ENCODE measurements at places on chromosomes 5 and 9.

DNA sequence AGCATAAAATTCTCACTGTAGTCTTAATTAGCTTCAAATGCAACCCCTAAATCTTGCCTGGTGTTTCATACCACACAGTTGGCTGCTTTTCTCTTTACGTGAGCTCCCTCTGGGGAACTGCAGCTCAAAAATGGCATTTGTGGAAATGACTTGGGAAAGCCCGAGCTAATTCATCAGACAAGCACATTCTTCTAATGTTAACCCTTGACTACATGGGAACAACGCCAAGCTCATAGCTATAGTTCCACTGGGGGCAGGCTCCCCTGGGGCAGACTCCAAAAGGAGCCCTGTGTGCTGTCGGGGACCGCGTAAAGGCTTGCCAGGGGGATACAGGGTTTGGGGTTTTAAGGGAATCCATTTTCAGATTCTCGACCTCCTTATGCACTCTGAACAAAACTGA is 301.4 kb upstream of the DAP start:
- no peak for DNase-seq

DNA sequence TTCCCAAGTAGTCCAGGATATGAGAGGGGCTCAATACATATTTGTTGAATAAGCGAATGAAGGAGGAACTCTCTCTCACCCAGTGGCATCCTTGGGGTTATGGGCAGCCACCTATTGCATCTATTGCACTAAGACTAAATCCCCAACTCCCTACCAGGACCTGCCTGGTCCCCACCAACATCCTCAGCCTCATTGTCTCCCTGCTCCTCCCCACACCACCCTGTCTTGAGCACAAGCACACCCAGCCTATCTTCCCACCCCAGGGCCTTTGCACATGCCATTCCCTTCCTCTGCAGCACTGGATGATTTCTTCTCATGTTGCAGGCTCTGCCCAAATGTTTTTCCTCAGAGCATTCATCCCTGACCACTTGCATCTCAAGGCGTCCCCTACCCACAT is 133.8 kb downstream of the BARX1 start:
- DNase-seq: no peak

DNA sequence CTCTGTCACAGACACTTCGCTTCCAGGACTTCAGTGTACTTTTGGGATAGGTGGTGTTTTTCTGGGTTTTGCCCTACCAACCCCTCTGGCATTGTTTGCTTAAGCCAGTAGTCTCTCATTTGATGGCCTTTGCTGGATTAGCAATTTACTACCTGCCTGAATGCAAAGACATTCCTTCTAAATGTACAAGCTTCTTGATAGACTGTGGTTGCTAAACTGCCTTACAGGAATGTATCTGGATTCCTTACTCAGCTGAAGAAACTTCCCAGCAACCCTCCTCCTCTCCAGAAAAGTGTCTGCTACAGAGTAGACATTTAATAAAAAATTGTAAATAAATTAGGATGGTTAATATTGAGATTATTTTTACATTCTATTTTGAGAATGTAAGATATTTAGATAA is 1916.7 kb downstream of the EFNA5 start:
- DNase-seq: no peak

DNA sequence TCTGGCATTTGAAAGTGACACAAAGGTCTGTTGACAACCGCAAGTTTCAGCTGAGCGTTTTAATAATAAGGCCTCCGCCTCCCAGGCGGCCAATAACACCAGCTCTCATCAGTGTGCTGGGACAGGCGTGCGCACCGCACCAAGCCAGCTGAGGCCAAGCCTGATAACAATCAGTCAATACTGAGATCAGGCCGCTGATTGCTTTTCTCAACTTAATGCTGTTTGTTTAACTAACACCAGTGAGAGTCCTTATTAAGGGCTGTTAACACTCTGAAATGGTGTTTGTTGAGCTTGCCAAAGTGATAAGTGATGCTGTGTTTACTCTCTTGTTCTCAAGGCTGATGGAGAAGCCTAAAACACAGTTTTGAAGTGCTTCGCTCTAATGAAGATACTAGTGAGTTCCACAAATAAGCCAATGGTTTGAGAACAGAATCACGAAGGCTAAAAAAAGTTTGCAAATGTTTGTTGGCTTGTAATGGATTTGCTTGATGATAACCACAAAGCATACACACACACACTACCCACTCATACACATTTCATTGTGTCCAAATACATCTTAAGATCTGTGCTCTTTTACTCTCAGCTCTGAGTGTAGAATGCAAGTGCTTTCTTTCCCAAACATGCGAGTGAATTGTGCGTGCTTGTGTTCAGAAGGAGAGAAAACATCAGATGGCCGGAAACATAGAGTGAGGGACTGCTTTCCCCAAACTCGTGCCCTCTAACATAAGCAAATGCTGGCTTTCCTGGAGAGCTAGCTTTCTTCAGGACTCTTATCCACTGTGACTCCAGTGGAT is 330.4 kb upstream of the KLF4 start:
- DNase-seq: no peak

DNA sequence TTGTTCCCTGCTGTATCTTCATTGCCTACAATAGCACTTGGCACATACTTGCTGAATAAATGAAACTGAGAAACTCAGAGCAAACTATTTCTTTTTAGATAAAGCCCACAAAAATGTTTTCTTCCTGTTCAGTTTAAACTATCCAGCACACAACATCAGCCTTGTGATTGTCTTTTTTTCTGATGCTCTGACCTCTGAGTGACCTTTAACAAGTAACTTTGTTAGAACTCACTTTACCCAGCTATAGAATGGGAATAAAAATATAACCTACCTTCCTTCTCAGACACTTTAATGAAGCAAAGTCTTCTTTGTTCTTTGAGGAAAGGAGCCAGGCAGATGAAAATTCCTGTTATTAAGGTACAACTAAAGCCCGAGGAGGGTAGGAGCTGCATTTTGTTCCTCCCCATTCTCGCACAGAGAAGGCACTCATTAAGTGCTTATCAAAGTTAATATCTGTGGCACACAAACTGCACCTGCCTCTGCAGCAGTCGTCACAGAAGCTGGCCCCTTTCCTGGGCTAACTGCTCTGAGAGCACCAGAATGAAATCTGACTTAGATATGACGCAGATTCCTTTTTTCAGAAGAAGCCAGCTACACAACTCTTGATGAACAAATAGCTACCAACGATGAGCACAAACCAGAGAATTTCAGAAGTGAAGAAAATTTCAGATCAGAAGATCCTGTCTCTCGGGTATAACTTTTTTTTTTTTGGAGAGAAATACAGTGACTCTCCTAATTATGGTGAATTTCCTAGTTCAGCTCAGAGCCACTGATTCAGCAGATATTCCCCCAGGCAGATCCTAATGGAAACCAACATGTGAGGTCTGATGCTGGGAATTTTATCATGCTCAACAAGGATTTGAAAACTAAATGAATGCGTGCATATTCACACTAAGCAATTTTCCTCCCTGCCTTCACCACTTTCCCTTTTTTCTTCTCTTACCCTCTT is 31.0 kb upstream of the NR3C1 start:
- DNase-seq: no peak

DNA sequence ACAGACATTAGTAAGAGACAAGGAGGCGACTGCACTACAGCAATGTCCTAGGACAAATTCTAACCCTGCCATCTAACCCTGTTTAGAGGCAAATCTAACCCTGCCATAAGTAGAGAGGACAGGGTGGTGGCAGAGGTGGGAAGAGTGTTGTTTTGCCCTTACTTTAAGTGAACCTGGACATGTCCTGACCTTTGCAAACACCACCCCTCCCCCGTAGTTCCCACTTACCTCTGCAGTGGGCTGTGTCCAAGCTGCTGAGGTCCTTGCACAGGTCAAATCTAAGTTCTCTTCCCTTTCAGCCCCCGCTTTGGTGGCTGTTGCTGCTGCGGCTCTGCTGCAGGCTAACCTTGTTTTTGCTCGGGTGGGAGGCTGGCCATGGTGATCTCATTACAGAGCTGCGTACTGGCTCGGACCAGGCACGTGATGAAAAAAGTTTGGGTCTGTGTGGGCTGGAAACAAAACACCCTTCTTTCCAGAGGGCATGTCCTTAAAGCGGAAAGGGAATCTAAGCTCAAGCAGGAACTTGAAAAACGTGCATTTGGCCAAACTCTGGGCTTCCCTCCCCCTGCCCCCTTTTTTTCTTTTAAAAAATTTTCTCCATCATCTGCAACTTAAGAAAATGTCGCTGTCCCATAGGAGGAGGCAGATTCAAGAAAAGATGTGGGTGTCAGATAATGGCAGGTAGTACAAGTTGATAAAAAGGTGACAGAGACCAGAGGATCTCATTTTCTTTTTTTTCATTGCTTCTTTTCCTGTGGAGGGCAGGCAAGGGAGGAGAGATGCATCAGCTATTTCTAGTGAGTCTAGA is at the start of gene FAXDC2:
Gene FAXDC2, minus strand, starts transcription at position 349 of the 808 bp plus-strand sequence. CDS start 12,425 bp downstream, outside the sequence.
- DNase-seq: no peak

DNA sequence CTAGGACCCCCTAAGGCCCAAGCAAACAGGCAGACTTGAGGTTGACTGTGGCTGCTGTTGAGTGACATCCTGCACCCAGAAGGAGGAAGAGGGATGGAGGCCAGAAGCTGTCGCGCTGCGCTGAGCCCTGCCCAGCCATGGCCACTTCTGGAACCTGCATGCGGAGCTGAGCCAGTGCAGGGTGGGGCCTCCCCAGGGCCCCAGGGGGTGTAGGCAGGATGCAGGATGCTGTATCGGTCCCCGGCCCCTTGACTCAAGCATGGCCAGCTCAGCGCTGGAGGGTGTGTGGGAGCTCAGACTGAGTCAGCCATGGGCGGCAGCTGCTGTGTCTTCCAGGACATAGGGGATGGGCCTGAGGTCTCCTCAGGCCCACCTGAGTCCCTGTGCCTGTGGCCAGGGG is 26.9 kb downstream of the GLT6D1 start:
- DNase-seq: no peak

- no peak for DNase-seq
Observed at GRCh38 chr5:130333089-130333488, 428.8 kb downstream of the CHSY3 start.

- no peak for DNase-seq
Observed at GRCh38 chr9:133344071-133344470, 3.9 kb downstream of the MED22 start.

GRCh38 chr9:4946937-4947336 is 38.1 kb upstream of the JAK2 start:
- DNase-seq: no peak

GRCh38 chr5:62284946-62285891 is 20.8 kb upstream of the KIF2A start:
- DNase-seq: no peak

GRCh38 chr5:138843316-138844124 is 31.6 kb downstream of the LRRTM2 start:
- no peak for DNase-seq

DNA sequence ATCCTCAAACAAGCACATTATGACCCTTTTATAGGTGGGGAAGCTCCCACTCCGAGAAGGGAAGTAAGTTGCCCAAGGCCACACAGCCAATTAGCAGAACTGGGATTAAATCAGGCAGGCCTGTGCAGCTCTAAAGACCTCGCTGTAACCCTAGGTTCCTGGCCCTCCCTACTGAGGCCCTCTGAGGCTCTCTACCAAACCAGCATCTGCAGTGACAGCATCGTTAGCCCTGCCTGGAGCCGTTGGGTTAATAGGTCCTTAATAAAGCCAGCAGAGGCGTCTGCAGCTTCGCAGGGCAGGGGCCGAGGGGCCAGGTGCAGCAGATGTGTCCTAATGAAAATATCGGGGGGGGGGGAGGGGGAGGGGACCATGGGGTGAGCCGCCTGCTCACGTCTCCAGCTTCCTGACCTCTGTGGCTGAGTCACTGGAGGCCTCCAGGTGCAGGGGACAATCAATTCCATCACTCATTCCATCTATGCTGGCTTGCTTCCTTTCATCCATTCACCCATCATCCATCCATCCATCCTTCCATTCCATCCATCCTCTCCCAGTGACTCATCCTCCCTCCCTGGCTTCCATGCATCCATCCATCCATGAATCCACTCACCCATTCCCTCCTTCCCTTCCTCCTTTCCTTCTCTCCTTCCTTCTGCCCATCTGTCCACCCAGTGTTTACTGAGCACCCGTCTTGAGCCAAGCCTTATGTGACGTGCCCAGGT is 203.9 kb downstream of the C9orf50 start:
- no peak for DNase-seq

GRCh38 chr9:113930390-113930783 is 54.3 kb downstream of the ZNF618 start:
- no peak for DNase-seq

GRCh38 chr9:13053504-13053903 is 226.0 kb downstream of the MPDZ start:
- no peak for DNase-seq

DNA sequence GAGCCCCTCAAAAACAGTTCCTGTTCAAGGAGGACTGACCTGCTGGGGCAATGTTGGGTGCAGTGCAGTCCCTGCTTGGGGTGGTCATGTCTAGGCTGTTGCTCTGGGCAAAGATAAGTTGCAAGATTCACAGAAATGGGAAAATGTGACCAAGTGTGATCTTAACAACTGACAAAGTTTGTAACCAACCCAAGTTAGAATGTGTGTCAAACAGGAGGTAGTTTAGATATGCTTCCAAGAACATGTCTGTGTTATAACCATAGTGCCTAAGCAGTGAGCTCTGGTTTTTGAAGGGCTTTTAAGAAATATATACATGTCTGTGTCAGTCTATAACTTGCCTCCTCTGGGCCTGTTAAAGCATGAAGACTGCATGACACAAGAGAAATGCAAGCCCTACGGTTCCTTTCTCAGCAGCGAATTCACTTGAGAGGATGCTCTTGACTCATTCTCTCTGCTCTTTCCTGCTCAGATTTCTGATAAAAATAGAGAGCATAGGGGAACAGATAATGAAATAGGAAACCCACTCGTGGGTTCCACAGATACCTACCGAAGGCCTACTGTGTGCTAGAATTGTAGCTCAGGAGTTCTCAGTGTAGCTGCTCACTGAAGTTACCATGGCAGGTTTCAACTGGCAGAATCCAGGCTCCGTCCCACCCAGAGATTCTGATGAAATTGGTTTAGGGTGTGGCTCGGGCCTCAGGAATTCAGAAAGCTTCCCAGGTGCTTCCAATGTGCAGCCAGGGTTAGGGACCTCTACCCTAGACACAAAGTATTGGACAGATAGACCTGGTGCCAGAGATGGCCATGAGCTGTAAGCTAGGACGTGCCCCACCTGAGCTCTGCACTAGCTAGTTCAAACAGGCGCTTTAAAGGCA is 52.4 kb downstream of the ARHGEF37 start:
- no peak for DNase-seq

DNA sequence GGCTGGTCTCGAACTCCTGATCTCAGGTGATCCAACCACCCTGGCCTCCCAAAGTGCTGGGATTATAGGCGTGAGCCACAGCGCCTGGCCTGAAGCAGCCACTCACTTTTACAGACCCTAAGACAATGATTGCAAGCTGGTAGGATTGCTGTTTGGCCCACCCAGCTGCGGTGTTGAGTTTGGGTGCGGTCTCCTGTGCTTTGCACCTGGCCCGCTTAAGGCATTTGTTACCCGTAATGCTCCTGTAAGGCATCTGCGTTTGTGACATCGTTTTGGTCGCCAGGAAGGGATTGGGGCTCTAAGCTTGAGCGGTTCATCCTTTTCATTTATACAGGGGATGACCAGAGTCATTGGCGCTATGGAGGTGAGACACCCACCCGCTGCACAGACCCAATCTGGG is 1.5 kb downstream of the CA9 start:
- DNase-seq: no peak

GRCh38 chr5:135323227-135323626 is 75.8 kb downstream of the MACROH2A1 start:
- no peak for DNase-seq

GRCh38 chr9:18717759-18718158 is 243.8 kb downstream of the ADAMTSL1 start:
- no peak for DNase-seq

Measured in stimulated activated CD8-positive, alpha-beta memory T cell treated with anti-CD3 and anti-CD28 coated beads, Interleukin-7, amount 100 ng/mL, for 1 hour (primary cell).